Thymus (tissue), 14 donors: ENCODE measurements at places on chromosomes 3 and 15.
A peak's percentile ranks its signal among the peaks of the same experiment; 100 is the strongest.

- no peak for DNase-seq
- no peaks in the 10 kb centered on the region for H3K4me1 ChIP-seq
- no peak overlapping the region for H3K27ac ChIP-seq
- no peaks in the 10 kb centered on the region for H3K27me3 ChIP-seq
- no peak overlapping the region for H3K4me3 ChIP-seq
These were observed 26.0 kb downstream of the GLDN start for GRCh38 chr15:51367322-51367976.

GRCh38 chr15:94626949-94627348, 395.6 kb downstream of the MCTP2 start:
- H3K4me1 ChIP-seq: no peaks in the 10 kb centered on the region
- DNase-seq: no peak
- H3K4me3 ChIP-seq: no peak overlapping the region
- no peak overlapping the region for H3K27ac ChIP-seq
- peaks cover 2% of the 10 kb centered on the region for H3K27me3 ChIP-seq

DNA sequence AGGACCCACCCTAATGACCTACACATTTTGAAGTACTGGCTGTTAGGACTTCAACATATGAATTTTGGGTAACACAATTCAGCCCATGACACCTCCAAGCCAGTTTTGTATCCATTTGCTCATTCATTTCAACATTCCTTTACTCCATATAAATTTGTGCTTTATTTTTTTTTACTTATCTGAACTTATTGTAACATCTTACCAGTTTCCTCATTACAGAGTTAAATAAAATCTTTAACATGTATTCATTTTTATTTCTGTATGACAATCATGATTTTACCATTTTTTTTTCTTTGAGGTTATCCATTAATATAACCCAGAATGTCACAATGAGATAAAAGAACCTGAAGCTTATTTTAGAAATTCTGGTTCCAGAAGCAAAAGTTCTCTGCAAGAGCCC, 48.0 kb upstream of the ATP1B3 start:
- H3K27ac ChIP-seq: no peak overlapping the region
- no peaks in the 10 kb centered on the region for H3K36me3 ChIP-seq
- no peaks in the 10 kb centered on the region for H3K4me1 ChIP-seq
- no peak overlapping the region for H3K4me3 ChIP-seq
- DNase-seq: no peak
- no peaks in the 10 kb centered on the region for H3K27me3 ChIP-seq

GRCh38 chr3:134002306-134002705, 27.4 kb downstream of the SLCO2A1 start:
- H3K27ac ChIP-seq: no peak overlapping the region
- H3K4me3 ChIP-seq: no peak overlapping the region
- no peaks in the 10 kb centered on the region for H3K4me1 ChIP-seq
- no peak for DNase-seq
- H3K36me3 ChIP-seq: no peaks in the 10 kb centered on the region
- H3K27me3 ChIP-seq: no peaks in the 10 kb centered on the region

GRCh38 chr3:55264919-55265318, 222.2 kb downstream of the WNT5A start:
- no peak for DNase-seq
- H3K27ac ChIP-seq: no peak overlapping the region
- no peaks in the 10 kb centered on the region for H3K36me3 ChIP-seq
- no peak overlapping the region for H3K4me3 ChIP-seq

GRCh38 chr3:119227070-119227850, 13.4 kb downstream of the B4GALT4 start:
- no peak overlapping the region for H3K4me3 ChIP-seq
- H3K36me3 ChIP-seq: peaks cover 37% of the 10 kb centered on the region
- no peak overlapping the region for H3K27ac ChIP-seq

DNA sequence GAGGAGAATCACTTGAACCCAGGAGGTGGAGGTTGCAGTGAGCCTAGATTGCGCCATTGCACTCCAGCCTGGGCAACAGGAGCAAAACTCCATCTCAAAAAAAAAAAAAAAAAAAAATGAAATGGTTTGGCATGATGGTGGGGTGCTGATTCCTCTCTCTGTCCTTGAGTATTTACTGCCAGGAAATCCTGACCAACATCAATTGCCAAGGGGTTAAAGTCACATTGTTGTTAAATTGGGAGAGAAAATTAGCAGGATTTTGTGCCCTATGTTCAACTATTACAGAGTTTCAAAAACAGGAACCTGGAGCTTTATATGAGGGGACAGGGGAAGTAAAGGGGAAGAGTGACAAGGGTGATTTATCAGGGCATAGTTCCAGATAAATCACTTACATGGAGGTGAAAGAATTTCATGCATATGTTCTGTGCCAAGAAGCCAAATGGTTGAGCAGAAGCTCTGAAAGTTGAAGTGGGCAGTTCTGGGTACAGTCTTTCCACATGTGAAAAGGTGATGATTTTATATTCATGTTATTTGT, 70.5 kb upstream of the TSEN2 start:
- H3K4me1 ChIP-seq: no peaks in the 10 kb centered on the region
- no peaks in the 10 kb centered on the region for H3K27me3 ChIP-seq
- DNase-seq: no peak
- H3K36me3 ChIP-seq: no peaks in the 10 kb centered on the region
- no peak overlapping the region for H3K4me3 ChIP-seq

GRCh38 chr3:131714585-131715220, 211.9 kb upstream of the MRPL3 start:
- H3K27ac ChIP-seq: no peak overlapping the region
- no peak for DNase-seq
- H3K27me3 ChIP-seq: no peaks in the 10 kb centered on the region
- H3K36me3 ChIP-seq: no peaks in the 10 kb centered on the region

DNA sequence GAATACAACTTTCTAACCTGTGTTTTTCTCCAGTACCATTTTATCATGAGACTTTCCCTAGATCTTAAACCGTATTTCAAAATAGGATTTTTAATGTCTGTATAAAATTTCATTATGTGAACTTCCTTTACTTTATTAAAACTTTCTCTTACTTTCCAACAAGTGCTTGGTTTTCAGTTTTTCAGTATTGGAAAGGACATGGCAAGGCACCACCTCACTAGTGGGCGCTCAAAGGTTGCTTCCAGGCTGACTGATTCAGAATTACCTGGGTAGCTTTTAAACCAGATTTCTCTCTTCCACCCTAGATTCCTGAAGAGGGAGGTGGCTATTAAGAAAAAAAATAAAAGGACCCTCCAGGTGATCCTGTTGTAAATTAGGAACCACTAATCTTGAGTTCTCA, 236.6 kb downstream of the SOX2 start:
- no peak overlapping the region for H3K4me3 ChIP-seq
- H3K27me3 ChIP-seq: no peaks in the 10 kb centered on the region
- no peak for DNase-seq
- no peaks in the 10 kb centered on the region for H3K36me3 ChIP-seq
- no peaks in the 10 kb centered on the region for H3K4me1 ChIP-seq

GRCh38 chr3:57948781-57949242, 59.4 kb upstream of the FLNB start:
- H3K4me3 ChIP-seq: no peak overlapping the region
- peaks cover 3% of the 10 kb centered on the region for H3K4me1 ChIP-seq
- no peaks in the 10 kb centered on the region for H3K27me3 ChIP-seq
- no peaks in the 10 kb centered on the region for H3K36me3 ChIP-seq
- DNase-seq: no peak
- no peak overlapping the region for H3K27ac ChIP-seq

DNA sequence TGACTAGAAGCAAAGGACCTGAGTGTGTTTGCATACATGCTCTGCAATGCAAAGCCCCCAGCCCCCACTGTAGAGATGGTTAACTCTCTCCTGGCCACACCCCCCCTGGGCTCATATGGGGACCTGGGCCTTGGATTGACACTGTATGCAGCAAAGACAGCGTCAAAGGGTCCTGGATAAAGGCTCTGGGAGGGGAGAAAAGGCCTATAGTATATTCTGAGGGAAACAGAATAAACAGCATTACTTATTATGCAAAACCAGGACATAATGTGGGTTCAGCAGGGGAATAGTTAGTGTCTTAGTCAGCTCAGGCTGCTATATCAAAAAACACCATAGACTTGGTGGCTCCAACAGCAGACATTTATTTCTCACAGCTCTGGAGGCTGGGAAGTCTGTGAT, 158.7 kb downstream of the APBA2 start:
- H3K36me3 ChIP-seq: no peaks in the 10 kb centered on the region
- no peak overlapping the region for H3K27ac ChIP-seq
- no peaks in the 10 kb centered on the region for H3K4me1 ChIP-seq
- no peak for DNase-seq
- H3K4me3 ChIP-seq: no peak overlapping the region
- no peaks in the 10 kb centered on the region for H3K27me3 ChIP-seq

- no peak overlapping the region for H3K4me3 ChIP-seq
- no peak overlapping the region for H3K27ac ChIP-seq
- DNase-seq: no peak
- no peaks in the 10 kb centered on the region for H3K27me3 ChIP-seq
- no peaks in the 10 kb centered on the region for H3K4me1 ChIP-seq
These were observed 105.8 kb upstream of the MYZAP start for GRCh38 chr15:57485869-57486268.

- no peaks in the 10 kb centered on the region for H3K27me3 ChIP-seq
- DNase-seq: no peak
- no peaks in the 10 kb centered on the region for H3K36me3 ChIP-seq
- no peaks in the 10 kb centered on the region for H3K4me1 ChIP-seq
- H3K27ac ChIP-seq: no peak overlapping the region
These were observed 72.2 kb upstream of the LRRC3B start for GRCh38 chr3:26550413-26550812.

DNA sequence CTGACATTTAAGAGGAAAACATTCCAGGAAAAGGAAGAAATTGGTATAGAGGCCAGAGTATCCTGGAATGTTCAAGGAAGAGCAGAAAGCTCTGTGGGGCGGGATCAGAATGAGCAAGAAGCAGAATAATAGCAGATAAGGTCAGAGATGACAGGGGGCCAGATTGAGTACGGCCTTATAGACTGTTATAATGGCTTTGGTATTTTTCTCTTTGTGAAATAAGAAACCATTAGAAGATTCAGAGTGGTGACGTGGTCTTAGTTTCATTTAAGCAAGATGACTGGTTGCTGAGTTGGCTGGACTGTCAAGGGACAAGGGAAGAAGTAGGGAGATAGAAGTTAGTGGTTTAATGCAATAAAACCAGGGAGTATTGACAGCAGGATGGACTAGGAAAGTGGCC, 218.3 kb upstream of the SOX2 start:
- H3K36me3 ChIP-seq: no peaks in the 10 kb centered on the region
- no peaks in the 10 kb centered on the region for H3K27me3 ChIP-seq
- no peak overlapping the region for H3K27ac ChIP-seq
- no peak for DNase-seq
- no peaks in the 10 kb centered on the region for H3K4me1 ChIP-seq

GRCh38 chr15:57082054-57082728, 163.7 kb downstream of the TCF12 start:
- H3K4me1 ChIP-seq: no peaks in the 10 kb centered on the region
- no peaks in the 10 kb centered on the region for H3K27me3 ChIP-seq
- H3K4me3 ChIP-seq: no peak overlapping the region
- H3K27ac ChIP-seq: peak overlapping the region; percentile 3
- H3K36me3 ChIP-seq: peaks cover 31% of the 10 kb centered on the region

DNA sequence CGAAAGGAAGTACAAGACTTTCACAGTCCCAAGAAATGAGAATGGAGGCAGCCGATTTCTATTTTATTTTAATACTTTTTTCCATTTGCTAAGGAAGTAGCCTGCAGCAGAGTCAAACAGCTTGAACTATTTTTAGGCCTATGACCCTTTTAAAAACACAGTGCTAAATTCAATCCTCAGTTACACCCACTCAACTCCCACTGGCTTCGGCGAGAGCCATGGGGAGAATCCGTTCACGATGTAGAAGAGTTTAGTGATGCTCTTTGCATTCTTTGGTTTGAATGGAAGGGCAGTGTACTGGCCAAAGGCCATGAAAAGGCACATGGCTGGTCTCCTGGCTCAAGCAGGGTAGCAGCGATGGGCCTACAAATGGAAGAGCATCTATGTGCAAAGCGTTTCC, 343.5 kb downstream of the FOXP1 start:
- H3K27me3 ChIP-seq: no peaks in the 10 kb centered on the region
- no peak for DNase-seq
- peaks cover 3% of the 10 kb centered on the region for H3K4me1 ChIP-seq
- H3K27ac ChIP-seq: no peak overlapping the region
- H3K4me3 ChIP-seq: no peak overlapping the region
- H3K36me3 ChIP-seq: no peaks in the 10 kb centered on the region

DNA sequence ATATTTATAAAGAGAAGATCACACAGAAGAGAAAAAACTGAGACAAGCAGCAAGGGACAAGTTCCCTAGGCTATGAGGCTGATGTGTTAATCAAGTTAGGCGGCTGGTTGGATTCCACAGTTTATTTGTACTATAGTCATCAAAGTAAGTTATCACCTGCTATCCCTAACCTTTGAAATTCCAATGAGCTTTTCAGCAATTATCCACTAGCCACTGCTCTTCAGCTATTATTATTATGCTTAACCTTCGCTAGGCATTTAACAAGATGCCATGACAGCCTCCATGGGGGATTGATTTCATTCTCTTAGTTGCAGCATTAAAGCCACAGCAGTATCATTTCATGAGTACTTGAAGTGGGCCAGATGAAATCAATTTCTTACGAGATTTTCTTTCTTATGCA, 699.5 kb upstream of the NAALADL2 start:
- no peaks in the 10 kb centered on the region for H3K36me3 ChIP-seq
- no peak overlapping the region for H3K27ac ChIP-seq
- no peak overlapping the region for H3K4me3 ChIP-seq

GRCh38 chr3:100984308-100984707, 8.9 kb downstream of the ABI3BP start:
- no peak overlapping the region for H3K4me3 ChIP-seq
- no peak for DNase-seq
- H3K4me1 ChIP-seq: no peaks in the 10 kb centered on the region
- no peaks in the 10 kb centered on the region for H3K27me3 ChIP-seq
- H3K27ac ChIP-seq: no peak overlapping the region

GRCh38 chr3:50623840-50624474, 7.0 kb downstream of the MAPKAPK3 start:
- H3K4me3 ChIP-seq: no peak overlapping the region
- peak overlapping the region; percentile 95 for H3K27ac ChIP-seq
- H3K36me3 ChIP-seq: peaks cover 7% of the 10 kb centered on the region
- peaks cover 79% of the 10 kb centered on the region for H3K4me1 ChIP-seq
- no peak for DNase-seq

DNA sequence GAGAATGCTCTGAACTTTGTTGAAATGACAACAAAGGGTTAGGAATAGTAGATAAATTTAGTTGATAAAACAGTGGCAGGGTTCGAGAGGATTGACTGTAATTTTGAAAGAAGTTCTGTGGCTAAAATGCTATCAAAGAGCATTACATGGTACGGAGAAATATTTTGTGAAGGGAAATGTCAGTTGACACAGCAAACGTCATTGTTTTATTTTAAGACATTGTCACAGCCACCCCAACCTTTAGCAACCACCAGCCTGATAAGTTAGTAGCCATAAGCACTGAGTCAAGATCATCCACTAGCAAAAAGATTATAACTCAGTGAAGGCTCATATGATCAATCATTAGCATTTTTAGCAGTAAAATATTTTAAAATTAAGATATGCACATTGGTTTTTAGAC, 8.7 kb upstream of the ST3GAL6 start:
- H3K27me3 ChIP-seq: no peaks in the 10 kb centered on the region
- DNase-seq: no peak
- H3K27ac ChIP-seq: no peak overlapping the region
- H3K36me3 ChIP-seq: no peaks in the 10 kb centered on the region
- no peak overlapping the region for H3K4me3 ChIP-seq

- H3K27ac ChIP-seq: no peak overlapping the region
- no peak for DNase-seq
- peaks cover 5% of the 10 kb centered on the region for H3K4me1 ChIP-seq
- H3K36me3 ChIP-seq: no peaks in the 10 kb centered on the region
These were observed 4.0 kb downstream of the ANKDD1A start for GRCh38 chr15:64915518-64916227.

- H3K4me1 ChIP-seq: no peaks in the 10 kb centered on the region
- H3K4me3 ChIP-seq: no peak overlapping the region
- DNase-seq: no peak
These were observed 245.7 kb upstream of the RORA start for GRCh38 chr15:61474796-61475195.
